ENCODE measurements at places on chromosomes 3 and 15.
A peak's percentile ranks its signal among the peaks of the same experiment; 100 is the strongest.

DNA sequence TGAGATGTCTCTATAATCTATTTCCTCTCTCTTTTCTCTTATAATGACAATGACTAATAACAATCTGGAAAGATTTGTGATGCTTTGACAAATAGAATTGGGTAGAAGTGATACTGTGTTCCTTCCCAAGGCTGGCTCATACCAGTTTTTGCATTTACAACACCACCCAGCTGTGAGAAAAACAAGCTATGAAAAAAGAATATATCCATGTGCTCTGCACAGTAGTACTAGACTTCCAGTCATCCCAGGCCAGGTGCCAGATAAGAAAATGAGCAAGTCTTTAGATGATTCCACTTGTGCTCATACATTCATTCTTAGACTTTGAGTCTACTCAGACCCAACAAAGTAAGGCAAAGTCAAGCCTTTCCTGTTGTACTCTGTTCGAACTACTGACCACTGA, 350.2 kb upstream of the POU1F1 start:
- no peak for DNase-seq

- no peak for DNase-seq
Observed at GRCh38 chr15:23644829-23645228, 2.8 kb downstream of the MAGEL2 start.

GRCh38 chr3:75015280-75015679, 400.8 kb upstream of the CNTN3 start:
- DNase-seq: no peak

- no peak for DNase-seq
Observed at GRCh38 chr3:81279481-81280379, 481.7 kb downstream of the GBE1 start.

DNA sequence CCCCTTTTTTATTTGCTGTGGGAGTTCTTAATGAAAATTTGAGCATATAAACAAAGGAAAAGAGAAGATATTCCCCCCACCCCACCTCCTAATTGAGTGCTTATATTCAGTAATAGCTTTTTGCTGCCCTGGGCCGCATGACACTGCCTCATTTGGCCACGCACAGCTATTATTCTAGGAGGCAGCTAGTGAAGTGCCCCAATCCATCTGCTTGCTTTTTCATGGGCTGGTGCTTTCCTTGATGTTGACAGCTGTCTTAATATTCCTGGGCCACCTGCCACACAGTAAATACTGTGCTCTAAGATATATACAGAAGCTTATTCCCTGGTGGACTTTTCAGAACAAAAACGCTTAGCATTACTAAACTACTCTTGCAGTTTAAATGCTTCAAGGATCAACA, 3.8 kb upstream of the CRYBG3 start:
- DNase-seq: no peak

- no peak for DNase-seq
Observed at GRCh38 chr3:183377307-183377959, 51.0 kb downstream of the MCF2L2 start.

DNA sequence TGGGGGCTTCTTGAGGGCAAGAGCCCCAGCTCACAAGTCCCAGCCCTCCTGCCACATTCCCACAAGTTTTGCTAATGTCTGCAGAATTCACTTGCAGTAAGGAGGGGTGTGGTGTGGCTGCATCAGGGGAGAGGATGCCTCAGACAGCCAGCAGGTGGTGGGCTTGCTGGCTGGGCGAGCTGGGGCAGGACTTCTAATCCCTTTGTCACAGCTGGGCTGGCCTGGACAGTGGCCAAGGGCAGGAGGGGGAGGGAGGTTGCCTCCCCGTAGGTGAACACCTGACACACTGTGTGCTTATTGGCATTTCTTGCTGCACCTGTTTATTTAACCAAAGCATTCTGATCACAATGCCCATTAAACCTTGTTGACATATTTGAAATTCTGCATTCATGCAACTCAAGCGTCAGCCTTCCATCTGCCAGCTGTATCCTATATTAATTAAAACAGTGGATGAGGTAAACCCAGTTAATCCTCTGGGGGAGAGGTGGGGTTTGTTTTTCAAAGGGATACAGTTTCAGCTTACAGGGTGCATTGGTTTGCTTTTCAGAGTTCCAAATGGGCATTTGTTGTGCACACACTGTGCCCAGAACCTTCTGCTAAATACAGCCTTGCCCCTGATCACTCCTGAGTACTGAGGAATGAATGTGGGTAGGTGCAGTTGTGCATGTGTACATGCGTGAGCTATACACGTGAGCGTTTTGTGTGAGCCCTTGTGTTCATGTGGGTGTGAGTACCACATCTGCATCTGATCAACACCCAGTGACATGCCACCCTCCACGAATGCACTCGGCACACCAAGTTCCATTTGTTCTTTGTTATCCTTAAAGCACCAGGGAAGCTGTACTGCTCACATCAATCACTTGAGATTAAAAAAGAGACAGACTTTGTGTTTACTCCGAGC, 268.7 kb downstream of the XXYLT1 start:
- DNase-seq: peak; percentile 64

DNA sequence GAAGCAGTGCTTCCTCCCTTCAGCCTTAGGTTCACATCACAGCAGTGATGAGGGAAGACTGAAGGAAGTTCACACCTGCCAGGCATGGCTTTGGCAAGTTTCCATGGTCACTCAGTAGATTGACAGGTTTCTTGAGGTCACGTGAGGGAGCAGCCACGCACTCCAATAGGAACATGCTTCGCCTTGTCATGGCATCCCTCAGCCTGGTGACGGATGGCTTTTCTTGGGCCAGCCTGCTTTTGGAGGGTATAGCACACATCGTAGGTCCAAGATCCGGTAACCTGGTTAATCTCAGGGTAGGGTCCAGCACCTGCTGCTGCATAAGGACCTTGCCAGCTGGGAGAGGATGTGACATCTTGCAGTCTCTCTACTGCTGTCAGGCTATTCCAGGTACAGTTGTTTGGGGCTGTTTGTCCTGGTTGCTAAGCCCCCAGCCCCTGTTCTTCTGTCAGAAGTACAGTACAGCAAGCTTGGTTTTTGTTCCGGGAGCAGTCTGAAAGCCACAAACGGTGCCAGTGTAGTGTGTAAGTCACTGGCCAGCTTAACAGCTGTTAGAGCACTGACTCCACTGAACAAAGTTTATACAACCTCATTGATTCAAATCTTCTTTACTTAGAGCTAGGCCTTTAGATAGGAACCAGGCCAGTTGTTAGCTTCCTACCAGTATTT, 42.3 kb downstream of the PSMD6 start:
- no peak for DNase-seq

- no peak for DNase-seq
Observed at GRCh38 chr3:56059731-56060130, 408.5 kb downstream of the ERC2 start.

DNA sequence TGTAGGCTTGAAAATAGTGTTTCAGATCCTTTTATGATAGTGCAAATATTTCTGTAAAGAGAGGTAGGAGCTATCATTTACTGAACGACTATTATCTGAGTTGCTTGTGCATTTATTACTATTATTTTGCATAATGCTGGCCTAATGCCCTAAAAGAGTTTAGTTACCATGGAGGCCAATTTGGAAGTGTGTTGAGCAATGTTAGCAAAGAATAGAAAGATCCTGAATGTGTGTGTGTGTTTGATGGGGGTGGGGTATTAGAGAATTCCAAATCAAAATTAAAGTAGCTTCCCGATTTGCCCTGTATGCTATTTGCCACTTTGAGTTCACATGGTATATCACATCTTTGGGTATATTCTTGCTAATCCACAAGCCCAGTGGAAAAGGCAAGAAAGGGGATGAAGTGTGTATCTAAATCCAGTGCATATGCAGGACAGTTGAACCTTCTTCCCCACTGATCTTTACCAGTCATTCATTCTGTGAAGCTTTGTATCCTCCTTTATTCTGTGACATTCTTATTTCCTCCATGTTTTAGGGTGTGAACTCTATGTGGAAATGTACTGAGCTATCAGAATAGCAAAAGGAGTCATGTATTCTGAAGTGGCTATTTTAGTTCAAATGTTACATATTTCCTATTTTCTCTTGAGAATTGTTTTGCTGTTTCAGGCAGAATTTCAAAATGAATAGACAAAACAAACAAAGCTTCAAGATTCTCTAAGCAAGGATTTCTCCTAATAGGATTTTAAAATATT, 45.7 kb upstream of the PLSCR5 start:
- no peak for DNase-seq

DNA sequence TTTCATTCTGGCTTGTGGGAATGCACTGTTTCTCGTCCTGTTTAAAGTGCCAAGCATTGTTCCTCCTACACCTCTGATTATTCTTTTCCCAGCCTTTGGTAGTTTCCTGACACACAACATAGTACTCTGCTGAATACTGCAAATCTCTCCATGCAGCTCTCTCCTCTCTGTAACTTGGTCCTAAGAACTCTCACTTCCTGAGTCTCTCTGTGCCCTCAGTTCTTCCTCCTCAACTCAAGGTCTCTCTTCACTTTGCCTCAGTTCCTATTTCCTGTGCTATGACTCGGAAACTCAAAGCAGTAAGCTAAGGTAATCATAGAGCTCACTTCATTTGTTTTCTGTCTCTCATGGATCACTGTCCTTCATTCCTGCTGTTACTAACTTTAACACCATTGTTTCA, 113.4 kb downstream of the ZNF280D start:
- no peak for DNase-seq

DNA sequence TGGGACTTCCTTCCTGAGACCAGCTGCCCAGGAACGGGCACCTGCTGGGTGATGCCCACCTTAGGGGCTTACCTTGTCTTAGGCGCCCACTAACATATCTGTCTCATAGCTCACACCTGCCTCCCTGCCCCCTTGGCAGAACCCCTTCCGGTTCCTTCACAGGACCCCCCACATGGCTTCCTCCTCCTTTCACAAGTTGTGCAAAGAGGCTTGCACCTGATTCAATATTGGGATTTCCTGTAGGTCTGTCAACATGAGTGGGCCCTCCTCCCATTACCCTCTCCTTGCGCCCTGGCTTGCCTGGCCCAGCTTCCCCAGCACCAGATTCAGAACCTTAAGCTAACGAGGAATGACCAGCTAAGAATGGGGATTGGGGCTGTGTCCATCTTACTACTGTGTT, 633 bp downstream of the THPO start:
- no peak for DNase-seq

- DNase-seq: no peak
Observed at GRCh38 chr3:175046601-175047000, 187.5 kb downstream of the NAALADL2 start.

GRCh38 chr3:172154768-172155664, 115.6 kb downstream of the FNDC3B start:
- no peak for DNase-seq

DNA sequence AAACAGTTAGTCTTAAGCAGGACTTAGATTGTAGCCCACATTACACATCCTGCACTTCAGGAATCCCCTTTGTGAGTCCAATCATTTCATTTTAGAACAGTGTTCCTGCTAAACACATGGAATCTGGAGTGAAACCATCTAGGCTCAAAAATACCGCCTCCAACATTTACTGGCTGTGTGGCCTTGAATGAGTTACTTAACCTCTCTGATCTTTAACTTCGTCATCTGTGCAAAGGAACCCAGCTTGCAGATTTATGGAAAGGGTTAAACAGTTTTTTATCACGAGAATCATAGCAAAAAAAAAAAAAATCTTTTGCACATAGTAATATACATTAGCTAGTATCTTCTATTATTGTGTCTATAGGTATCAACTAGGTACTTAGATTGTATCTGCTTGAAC, 8.0 kb upstream of the LRTM1 start:
- no peak for DNase-seq

DNA sequence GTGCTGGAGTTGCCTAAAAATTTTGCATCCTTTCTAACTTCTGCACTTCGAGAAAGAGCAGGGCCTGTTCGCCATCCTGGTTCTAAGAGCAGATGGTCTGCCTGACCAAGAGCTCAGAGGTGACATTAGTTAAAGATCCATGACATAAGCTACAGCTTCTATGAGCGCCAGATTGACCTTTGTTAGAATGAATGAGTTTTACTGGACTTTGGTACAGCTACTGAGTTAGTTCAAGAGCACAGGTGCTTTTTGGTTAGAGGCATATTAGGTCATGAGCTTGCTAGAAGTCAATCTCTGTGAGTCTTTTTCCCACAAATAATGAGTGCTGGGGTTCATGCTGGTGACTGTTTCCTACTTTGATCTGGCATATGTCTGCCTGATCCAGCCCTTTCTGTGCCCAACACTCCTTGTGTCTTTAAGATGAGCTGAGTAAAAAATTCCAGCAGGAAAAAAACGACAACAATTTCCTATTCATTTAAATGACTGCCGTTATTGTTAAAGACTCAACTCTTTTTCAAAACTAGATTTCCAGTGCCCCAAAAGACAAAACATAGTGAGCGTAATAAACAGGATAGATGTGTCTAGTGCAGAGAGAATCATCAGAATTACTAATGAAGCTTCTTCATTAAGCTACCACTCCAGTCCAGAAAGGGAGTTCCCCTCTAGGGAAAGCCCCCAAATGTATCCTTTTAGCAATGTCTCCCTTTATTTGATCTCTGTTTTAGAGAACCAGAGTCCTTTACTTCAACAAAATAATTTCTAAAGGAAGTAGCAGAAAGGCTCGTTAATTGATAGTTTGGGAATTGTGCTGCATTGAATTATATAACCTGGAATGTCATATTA, 152.9 kb downstream of the SLCO3A1 start:
- DNase-seq: no peak

DNA sequence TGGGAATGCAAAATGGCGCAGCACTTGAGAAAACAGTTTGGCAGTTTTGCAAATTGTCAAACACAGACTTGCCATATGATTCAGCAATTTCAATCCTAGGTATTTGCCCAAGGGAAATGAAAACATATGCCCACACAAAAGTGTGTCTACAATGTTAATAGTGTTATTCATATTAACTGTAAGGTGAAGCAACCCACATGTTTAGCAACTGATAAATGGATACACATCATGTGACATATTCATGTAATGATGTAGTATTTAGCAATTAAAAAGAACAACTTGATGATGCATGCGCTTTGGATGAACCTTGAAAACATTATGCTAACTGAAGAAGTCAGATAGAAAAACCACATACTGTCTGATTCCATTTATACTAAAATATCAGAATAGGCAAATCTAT, 539.0 kb upstream of the PPP2R3A start:
- DNase-seq: no peak

- peak; percentile 37 for DNase-seq
Observed at GRCh38 chr3:174620138-174620537, 239.0 kb upstream of the NAALADL2 start.

DNA sequence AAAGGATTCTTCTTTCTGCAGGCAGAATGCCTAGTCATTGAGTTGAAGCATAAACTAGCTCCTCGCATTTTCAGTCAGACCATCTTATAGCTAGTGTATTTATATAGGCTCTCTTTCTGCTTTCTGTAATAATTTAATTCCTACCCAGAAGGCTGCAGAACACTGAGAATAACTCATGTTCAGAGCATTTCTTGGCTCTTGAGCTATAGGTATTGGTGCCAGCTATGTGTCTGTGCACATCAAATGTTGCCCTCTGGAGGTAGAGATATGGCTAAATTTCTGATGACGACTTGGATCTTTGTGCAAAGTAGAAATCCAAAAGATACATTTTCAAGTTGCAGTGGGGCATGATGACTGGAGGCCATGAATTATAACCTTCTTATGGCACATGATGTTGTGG, 336.2 kb upstream of the TPM1 start:
- no peak for DNase-seq

DNA sequence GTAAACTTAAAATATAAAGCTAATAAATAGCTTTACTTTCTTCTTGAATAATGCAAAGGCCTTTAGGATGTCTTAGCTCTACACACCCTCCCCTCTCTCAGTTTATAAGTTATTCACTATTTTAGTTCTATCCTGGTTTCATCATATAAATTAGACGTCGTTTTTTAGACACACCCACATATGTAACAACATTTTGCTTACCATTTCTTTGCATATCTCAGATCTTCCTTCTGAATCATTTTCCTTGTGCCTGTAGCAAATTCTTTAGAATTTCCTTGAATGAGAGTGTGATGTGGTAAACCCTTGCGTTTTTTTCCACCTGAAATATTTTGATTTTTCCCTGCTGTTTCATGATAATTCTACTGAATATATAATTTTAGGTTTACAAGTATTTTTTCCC, 2.5 kb upstream of the DAZL start:
- no peak for DNase-seq
